NCI-H460 (cell line): ENCODE measurements at places on chromosomes 6 and 20. TPM values are rescaled to one million over a fixed set of nuclear protein-coding genes. Genes with fewer than 3 reads are reported as not detected.
A peak's percentile ranks its signal among the peaks of the same experiment; 100 is the strongest.

GRCh38 chr20:46649650-46649949 is 1.7 kb downstream of the SLC13A3 start:
- DNase-seq = no peak

- no peak for DNase-seq
These were observed 62.5 kb downstream of the RREB1 start for GRCh38 chr6:7170117-7170732.

- DNase-seq = no peak
These were observed 1.5 kb downstream of the VNN1 start for GRCh38 chr6:132712366-132712765.

DNA sequence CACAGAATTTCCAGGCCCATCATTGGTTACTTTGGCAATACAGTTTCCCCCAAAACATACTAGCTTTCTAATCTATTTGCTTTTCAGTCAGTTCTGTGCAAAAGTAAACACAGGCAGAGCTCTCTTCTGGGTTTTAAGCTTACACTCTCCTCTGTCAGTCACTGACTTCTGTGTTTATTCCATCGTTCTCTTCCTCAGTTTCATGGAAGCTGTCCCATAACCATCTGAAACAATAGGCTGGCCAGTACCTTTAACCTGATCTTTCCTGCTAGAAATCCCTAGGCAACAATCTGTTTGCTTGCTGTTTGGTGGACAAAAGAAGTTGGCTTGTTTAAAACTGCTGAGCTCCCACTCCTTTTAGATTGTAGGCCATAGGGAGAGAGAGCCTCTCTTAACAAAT is 431.5 kb downstream of the HACE1 start:
- no peak for DNase-seq

DNA sequence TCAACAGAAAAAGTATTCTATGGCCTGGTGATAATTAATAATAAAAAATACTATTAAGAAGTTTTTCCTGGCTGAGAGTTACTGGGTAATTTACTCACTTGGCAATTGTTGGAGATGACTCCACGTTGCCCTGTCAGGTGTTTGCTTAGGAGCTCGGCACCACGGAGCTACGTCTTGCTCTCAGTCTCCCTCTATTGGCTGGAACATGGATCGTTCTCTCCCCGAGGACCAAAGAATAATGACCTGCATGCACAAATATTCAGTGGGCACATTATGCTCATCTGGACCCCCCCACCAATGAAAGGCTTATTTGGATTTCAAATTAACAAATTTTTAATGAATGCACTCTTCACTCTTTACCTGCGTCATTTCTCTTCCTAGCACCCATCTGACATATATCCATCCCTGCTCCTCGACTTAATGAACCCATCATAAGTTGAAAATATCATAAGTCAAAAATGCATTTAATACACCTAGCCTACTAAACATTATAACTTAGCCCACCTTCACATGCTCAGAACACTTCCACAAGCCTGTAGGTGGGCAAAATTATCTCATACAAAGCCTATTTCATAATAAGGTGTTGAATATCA is 71.0 kb upstream of the CD83 start:
- DNase-seq = peak; percentile 38

GRCh38 chr20:21632031-21632734 is 73.3 kb upstream of the PAX1 start:
- no peak for DNase-seq

GRCh38 chr6:111423960-111424846 is 58.8 kb downstream of the REV3L start:
- no peak for DNase-seq

The MEP1A gene
- total RNA-seq = not detected in 2 replicates

The GPX5 gene
- not detected in 2 replicates for total RNA-seq
